ENCODE measurements at places on chromosomes 7 and 10. TPM values are rescaled to one million over a fixed set of nuclear protein-coding genes. Genes with fewer than 3 reads are reported as not detected.

GRCh38 chr10:33975481-33975880 lies 641.0 kb upstream of the NRP1 start:
- DNase-seq, result no peak

The TAS2R41 gene
- total RNA-seq, result not detected

DNA sequence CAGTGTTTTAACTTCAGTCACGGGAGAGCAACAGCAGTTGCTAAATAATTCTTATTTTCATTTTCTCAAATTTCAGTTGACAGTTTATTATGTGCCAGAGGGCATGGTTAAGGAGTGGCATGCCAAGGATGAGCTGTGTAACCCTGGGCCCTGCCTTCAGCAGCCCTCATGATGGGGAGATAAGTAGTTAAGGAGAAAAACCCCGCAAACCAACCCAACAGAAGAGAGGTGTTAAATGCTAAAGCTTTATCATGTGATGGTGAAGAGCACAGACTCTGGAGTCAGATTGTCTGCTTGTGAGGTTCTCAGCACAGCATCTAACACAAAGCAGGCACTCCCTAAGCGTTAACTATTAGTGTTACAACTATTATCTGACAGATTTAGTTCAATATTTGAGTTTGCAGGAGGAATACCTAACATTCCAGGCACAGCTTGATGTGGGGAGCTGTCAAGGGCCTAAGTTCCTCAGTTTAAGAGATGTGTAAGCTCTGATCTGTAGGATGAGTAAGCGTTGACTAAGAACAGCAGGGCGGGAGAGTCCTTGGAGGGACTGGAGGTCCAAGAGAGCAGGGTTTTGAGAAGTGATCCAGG lies 29.6 kb downstream of the STAM start:
- DNase-seq, result peak; percentile 86

The GHRHR gene
- not detected for total RNA-seq

DNA sequence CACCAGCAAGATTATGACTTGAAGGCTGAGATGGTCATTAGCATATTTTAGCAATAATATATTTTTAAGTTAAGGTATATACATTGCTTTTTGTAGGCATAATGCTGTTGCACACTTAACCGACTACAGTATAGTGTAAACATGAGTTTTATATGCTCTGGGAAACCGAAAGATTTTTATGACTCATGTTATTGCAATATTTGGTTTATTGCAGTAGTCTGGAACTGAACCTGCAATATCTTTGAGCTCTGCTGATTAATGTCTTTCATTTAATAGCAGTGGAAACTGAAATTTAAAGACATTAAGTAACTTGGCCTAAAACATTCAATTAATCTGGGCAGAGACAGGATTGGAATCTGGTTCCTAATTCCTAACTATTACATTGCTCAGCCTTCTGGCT lies 266.7 kb upstream of the PLXDC2 start:
- no peak for DNase-seq

- peak; percentile 37 for DNase-seq
Observed at GRCh38 chr10:30691639-30692015, 62.1 kb upstream of the LYZL2 start.

GRCh38 chr7:66282591-66282935 lies 77.4 kb downstream of the TPST1 start:
- peak; percentile 24 for DNase-seq

GRCh38 chr10:43160921-43161255 lies 22.6 kb downstream of the CSGALNACT2 start:
- no peak for DNase-seq

DNA sequence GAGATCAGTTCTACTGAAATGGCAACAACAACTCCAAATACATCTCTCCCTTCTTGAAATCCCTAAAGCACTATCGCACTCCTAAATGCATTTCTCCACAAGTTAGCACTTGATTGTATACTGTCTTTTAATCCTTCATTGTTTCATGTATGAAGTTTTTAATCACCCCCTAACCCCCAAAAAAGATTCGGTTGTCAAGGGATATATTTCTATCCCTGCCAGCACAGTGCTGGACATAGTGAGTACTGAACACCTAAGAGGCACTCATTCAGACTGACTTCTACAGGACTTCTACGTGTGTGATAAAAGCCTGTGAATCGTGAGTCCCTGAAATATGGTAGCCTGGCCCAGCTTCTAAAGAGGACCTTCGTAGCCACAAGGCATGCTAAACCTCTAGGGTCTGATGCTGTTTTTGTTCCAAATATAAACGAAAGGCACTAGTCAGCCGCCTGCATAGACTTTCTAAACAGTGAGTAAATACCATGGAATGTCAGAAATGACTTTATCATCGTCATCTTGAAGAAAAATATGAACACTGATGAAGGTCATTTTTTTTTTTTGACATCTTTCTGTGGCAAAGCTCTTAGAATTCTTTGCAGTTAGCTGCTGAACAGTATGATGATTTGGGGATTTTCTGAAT lies 14.6 kb upstream of the ZSCAN21 start:
- peak; percentile 17 for DNase-seq

DNA sequence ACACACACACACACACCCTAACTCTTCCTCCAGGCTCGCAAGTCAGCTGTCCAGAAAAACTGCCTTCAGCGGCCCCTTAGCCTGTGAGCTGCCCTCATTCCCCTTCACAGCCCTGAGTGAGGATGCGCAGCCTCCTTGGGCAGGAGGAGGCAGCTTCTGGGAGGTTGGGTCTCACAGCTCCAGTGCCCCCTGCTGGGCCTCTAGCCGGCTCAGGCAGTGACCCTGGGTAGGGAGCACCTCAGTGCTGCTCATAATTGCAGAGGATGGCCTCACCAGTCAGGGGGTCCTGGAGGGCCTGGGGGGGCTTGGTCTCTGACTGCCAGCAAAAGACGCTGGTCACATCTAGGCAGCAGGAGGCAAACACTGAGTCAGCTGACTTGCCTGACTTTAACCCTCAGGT lies 43.7 kb downstream of the ZNF273 start:
- DNase-seq, result peak; percentile 69

DNA sequence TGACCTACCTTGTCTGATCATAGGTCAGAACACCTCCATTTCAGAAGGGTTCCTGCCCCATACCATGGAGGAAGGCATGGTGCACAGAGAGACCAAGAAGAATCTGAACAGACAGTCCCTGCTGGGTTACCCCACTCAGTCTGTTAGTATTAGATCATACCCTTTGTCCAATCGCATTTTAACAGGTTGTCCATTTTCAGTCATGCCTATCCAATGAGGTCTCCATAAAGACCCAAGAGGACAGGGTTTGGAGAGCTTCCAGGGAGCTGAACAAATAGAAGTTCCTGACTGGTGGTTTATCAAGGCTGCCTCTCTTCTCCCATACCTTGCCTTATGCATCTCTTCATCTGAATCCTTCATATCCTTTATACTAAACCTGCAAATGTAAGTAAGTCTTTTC lies 21.2 kb upstream of the SLC16A12 start:
- no peak for DNase-seq

The TMEM184A gene
- total RNA-seq, result 1.7 TPM

DNA sequence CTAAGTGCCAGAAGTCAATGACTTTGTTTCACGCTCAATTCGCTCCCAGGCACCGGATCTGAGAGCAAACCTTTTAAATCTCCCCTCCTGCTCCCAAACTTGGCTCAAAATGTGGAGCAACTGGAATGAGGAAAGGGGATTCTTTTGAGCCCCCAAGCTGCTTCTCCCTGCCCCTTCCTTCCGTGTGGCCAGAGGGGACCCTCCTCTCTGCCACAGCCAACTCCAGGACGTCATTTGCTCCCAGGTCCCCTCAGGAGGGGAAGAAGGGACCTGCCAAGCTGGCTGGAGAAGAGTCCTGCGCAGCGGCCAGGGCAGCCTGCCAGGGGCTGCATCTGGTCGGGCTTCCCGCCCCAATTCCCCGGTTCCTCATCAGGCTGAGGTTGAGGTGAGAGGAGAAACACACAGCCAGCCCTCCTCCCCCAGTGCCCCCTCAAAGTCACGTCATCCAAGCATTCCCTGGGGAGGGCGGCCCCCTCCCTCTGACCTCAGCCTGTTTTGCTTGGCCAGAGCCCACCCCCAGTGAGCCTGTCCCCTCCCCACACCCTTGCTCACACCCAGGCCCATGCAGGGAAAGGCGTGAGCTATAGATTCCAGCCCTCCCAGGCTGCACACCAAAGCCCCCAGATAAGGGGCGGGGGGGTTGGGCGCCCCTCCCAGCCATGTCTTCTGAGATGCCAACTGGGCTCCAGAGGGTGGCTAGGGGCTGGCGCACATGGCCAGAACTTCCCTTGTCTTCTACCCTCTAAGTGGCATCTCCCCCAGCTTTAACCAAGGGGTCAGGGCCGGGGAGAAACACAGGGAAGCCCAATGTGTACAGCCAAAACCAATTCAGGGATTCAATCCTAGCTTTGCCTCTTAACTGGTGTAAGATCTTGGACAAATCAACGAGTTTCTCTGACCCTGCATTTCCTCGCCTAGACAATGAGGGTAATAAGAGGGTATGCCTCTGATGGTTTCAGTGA lies 35.0 kb downstream of the SH3PXD2A start:
- DNase-seq, result peak; percentile 55

The KLF14 gene
- total RNA-seq, result 0.86 TPM

DNA sequence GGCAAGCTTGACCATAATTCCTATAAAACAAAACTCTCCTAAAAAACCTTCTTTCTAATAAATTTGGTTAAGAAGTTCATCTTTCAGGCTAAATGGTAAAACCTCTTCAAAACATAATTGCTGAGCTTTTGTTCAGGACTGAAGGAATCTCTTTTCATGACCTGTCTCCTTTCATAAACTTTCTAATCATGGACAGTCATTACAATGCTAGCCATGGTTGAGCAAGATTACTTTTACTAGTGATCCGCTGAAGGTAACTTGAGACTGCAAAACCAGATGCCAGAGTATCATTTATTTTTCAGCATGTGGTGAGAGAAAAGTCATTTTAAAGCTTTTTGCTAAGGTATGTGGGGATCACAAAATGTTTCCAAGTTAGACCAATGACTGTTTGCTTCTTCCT lies 186.4 kb upstream of the RHOBTB1 start:
- DNase-seq, result no peak

The CXCL12 gene
- 2.2 TPM for total RNA-seq

DNA sequence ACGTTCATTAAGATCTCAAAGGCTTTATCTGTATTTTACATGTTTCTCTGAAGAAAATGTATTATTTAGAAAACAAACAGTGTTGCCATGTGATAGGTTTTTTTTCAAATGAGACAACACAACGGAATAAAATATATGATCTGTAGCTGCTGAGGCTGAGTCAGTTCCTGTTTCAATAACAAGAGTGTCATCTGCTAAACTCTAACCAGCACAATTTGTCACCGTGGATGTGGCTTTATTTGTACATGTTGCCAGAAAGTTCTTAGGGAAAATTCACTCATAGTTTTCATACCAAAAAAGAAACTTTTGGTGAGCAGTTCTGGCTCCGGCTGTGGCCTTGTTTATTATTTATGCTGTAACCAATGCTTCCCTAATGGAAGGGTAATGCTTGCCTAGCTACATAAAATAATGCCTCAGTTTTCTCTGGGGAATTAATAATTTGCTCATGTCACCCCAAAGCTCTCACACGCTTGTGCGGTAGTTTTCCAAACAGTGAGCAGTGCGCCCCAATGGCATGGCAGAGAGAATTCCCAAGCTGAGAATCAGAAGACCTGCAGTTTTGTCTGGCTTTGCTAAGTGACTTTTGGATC lies 20.3 kb upstream of the KLF6 start:
- DNase-seq, result peak; percentile 71

The GBX1 gene
- total RNA-seq, result not detected

The NANOS1 gene
- 4.7 TPM for total RNA-seq

- DNase-seq, result no peak
Observed at GRCh38 chr10:78739444-78740053, 329.2 kb upstream of the ZMIZ1 start.

DNA sequence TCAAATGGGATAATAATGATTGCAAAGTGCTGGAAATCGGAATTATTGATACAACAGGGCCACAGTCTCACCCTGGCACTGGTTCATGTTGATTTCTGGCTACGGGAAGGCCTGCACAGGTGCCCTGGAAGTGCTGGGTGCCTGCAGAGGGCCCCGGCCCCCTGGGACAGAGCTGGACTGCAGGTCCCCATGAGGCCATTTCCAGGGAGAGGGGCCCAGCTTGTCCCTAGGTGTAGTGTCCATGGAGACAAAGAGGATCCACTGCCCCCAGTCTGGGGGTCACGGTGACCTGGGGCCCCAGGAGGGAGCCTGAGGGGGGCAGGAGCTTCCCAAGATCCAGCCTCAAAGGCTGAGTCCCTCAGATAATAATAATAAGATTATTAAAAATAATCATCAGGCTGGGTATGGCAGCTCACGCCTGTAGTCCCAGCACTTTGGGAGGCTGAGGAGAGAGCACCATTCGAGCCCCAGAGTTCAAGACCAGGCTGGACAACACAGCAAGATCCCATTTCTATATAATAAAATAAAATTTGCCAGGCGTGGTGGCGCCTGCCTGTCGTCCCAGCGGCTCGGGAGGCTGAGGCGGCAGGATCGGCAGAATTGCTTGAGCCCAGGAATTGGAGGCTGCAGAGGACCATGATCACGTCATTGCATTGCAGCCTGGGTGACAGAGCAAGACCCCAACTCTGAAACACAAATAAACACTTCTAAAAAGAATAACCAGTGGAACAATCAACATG lies 98.1 kb downstream of the MICALL2 start:
- DNase-seq, result no peak

DNA sequence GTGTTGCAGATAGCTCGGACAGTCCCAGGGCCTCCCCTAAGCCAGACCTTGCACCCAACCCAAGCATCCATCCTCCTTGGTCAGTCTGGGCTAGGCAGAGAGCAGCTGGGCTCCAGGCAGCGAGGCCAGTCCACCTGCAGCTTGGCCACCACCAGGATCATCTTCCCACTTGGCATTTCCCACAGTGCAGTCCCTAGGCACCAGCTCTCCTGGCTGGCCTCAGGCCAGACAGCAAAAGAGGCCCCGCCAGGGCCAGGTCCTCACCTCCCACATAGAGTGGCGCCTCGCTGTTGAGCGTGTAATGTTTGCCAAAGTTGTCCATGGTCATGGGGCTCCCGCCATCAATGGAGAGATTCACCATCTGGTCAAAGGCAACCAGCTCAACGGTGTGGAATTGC lies 171.7 kb downstream of the LCOR start:
- DNase-seq, result no peak

The LRIT1 gene
- total RNA-seq, result not detected

DNA sequence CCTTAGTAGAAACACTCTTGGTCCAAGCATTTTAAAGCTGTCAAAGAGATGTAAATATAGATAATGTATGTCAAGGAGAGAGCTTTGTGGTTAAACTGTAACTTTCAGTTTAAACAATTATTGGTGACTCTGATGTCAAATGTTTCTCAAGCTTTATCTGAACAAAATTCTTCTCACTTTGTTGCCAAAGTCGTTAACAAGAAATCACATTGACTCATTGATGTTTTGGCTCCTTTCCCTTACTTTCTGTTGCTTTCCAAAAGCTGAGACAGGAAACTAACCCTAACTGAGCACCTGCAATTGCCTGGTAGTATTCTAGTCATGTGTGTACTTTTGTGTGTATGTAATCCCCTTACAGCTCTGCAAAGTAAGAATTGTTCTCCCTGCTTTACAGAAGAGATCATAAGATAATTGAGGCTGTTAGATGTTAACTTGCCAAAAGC lies 108.5 kb downstream of the CFTR start:
- peak; percentile 68 for DNase-seq
